Ammon's horn (tissue), 1 donor: ENCODE measurements at places on chromosomes 16 and 17.

DNA sequence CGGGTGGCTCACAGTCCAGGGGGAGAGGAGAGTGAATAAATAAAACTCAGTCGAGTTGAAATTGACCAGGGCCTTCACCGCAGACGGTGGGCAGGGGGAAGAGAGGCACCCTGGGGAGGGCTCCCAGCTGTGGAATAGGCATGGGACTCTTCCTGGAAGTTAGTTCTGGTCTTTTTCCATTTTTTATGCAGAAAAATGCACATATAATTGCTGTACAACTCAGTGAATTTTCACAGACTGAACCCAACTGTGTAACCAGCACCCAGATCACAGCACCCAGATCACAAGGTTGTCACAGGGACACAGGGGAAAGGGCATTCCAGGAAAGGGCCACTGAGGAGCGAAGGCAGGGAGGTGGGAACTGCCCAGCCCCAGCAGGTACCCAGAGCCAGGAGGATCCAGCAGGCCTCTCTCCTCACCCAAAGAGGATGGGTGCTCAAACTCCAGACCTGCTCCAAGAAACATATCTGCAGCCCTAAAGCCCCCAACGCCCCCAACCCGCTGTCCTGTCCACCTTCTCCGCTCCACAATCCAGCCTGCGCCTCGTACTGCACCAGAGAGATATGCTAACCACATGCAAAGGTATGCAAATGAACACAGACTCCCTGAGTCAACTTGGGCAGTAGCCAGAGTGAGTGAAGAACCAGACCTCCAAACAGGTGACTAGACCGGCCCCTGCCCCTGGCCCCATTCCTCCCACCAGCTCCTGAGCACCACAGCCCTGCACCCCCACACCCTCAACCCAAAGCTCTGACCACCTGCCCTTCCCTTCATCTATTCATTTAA, 29.1 kb upstream of the EIF1 start:
- DNase-seq, result no peak

GRCh38 chr17:8046306-8046928, 7.6 kb downstream of the ALOX15B start:
- no peak for DNase-seq

DNA sequence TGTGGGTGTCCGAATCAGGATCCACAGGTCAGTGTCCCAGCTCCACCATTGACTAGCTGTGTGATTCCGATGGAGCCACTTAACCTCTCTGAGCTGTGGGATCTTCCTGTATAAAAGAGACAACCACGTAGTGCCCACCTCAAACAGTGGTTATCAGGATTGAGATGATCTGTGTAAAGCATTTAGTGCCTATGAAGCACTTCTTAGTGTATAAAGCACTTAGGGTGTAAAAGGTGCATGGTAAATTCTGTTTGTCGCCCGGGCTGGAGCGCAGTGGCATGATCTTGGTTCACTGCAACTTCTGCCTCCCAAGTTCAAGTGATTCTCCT, 95.2 kb downstream of the MARF1 start:
- DNase-seq, result no peak

DNA sequence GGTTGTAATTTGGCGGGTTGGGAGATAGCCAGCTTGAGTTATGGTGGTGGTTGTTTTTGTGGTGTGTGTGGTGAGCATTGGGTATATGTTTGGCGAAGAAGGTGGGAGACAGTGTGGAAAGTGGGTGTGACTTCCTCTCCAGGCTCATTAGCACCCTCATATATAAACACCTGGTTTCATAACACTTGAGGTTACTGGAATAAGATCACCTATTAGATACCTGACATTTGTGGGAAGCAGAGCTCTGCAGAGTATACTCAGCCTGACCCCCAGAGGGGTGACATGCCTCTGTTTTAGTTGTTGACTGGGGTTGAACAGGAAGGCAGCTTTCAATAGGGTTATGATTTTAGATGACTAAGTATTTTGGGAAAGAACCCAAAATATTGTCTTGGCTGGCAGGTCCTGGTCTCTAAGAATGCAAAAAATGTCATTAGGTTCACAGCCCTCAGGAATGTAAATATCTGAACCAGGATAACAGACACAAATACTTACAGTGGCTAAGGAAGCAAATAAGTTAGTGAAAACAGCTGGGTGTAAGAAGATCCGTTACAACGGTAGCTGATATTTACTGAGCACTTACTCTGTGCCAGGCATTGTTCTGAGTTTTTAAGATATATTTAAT, 18.3 kb upstream of the EFCAB13 start:
- DNase-seq, result no peak

DNA sequence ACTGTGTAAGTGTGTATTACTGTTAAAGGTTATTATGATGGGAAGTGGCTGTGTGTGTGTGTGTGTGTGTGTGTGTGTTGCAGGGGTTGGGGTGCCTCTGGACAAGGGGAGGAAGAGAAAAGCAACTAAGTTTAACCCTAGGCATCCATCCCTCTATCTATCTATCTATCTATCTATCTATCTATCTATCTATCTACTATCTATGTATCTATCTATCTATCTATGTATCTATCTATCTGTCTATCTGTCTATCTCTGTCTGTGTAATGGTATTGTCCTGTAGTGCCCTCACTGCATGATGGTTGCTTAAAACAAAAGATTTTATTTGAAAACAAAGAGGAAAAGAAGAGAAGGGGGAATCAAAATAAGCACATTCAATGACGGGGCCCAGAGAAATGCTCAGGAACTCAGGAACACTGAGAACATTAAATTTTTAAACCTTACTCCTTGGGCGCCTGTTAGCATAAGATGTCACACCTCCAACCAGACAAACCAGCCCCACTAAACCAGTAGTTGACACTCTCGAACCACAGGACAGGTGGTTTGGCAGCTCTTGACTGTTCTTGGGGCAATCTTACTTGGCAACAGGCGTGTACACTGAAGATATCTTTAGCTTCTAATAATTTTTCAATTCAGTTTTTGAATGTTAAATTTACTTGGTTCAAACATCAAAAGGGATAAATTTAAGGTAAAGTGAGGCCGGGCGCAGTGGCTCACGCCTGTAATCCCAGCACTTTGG, 5.1 kb upstream of the RPL26 start:
- no peak for DNase-seq

GRCh38 chr17:72683506-72684404, 408.7 kb downstream of the SLC39A11 start:
- DNase-seq, result no peak

- no peak for DNase-seq
Observed at GRCh38 chr17:81456091-81456490, 56.5 kb downstream of the ACTG1 start.

DNA sequence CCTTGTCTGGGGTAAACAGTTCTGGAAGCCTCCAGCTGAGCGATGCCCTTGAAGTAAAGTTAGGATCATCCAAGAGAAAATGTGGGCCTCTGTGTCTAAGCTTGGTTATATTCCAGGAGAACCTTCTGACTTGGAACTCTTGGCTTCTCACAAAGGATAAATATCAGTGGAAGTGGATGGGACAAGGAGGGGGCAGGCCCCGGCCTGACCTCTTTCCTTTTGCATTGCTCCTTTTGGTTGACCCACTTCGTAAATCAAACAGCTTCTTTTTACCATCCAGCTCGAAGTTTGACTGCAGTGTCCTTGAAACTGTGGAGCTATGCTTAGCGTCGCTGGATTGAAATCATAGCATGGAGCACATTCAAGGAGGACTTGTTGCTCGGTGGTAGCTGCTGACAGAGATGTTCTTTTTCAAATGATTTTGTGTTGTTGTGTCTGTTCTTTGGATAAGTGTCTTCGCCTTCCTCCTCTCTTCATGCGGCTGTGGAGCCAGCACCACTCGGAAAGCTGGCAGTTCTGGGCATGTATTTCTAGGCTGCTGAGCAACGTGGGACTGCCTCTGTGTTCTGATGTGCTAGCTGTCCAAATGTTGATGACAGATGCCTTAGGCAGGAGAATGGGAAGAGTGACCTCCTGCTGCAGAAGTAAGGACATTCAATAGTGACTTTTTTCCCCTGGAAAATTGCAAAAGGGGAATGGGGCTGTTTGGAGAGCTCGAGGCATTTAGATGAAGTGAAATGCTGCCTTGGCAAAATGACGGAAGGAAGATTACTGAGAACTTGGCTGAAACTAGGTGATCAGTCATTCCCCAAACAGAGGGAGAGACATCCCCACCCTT, 4.5 kb downstream of the MINK1 start:
- peak; percentile 82 for DNase-seq
